ENCODE measurements at places on chromosomes 7 and 10.

DNA sequence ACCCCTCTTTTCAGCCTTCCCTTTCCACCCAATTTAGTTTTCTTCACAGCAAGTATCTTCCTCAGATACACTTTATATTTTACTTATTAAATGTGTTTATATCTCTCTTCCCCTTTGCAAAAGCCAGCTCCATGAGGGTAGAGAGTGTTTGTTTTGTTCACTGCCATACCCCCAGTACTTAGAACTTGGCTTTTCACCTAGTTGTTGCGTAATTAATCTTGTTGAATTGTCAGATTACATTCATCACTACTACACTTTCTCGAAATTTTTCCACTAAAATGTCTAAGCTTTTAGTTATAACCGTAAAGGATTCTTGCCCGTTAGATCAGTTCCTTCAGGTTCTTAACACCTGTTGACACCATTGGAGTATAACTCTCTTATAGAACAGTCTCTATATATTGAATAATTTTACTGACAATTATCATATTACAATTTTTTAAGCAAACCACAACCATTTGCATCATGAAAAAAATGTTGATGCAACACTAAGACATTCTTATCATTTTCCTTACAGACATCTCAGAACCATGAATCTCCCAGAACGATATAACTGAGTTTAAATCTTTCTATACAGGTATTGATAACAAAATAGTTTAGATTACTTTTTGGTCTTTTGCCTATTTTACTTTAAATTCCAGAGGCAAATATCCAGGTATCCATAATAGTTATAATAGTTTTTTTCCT, 29.9 kb downstream of the VWDE start:
- no peak for DNase-seq

DNA sequence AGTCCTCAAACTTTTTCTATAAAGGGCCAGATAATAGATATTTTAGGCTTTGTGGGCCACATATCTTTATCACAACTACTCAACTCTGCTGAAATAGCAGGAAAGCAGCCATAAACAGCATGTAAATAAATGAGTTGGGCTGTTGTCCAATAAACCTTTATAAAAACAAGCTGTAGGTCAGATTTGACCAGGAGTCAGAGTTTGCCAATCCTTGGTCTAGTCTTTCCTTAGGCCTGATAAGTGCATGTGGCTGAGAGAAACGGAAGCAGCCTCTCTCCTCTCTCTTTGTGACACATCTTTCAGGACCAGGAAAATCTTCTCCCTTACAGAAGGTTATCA, 724.5 kb downstream of the GRID1 start:
- DNase-seq: no peak

GRCh38 chr7:131629217-131629882, 72.9 kb upstream of the PODXL start:
- no peak for DNase-seq

- DNase-seq: peak; percentile 60
Measured at GRCh38 chr7:50664461-50664922, 99.3 kb upstream of the DDC start.

- no peak for DNase-seq
Measured at GRCh38 chr7:155423337-155424285, 34.3 kb upstream of the EN2 start.

- no peak for DNase-seq
Measured at GRCh38 chr10:105785721-105786120, 1144.6 kb downstream of the SORCS3 start.

DNA sequence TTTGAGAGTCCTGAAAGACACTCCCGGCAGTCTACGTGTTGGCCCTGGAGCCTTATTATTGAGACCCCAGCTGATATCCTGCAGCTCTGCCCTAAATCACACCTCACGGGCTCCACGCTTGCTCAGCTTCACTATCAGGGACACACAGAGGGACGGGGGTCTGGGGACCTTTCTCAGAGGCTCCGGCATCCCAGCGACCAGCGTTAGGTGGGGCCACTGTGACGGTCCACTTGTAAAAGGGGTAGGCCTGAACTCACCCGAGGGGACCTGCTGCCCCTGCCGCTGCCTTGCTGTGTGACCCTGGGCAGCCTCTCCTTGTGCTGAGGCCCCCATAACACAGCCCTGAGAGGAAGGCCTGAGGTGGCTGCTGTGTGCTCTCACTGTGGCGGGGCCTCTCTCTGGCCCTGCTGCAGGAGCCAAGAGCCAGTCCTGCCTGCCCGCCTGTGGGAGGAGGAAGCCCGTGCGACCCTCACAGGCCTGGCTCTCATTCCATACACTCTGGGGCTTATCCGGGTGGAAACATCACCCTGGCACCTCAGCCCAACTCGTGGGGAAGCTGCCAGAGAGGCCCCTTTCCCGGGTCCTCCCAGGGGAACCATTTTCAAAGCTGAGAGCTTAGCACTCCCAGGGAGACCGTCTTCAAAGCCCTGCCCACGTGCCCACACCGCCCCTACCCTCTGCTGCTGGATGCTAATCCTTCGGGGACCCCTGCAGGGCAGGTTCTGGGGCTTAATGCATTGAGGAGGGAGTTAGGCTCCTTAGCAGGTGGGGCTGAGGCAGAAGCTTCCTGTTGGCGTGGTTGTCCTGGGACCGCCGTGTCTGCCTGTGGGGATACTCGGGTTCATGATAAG, 21.7 kb downstream of the AQP1 start:
- DNase-seq: peak; percentile 20

DNA sequence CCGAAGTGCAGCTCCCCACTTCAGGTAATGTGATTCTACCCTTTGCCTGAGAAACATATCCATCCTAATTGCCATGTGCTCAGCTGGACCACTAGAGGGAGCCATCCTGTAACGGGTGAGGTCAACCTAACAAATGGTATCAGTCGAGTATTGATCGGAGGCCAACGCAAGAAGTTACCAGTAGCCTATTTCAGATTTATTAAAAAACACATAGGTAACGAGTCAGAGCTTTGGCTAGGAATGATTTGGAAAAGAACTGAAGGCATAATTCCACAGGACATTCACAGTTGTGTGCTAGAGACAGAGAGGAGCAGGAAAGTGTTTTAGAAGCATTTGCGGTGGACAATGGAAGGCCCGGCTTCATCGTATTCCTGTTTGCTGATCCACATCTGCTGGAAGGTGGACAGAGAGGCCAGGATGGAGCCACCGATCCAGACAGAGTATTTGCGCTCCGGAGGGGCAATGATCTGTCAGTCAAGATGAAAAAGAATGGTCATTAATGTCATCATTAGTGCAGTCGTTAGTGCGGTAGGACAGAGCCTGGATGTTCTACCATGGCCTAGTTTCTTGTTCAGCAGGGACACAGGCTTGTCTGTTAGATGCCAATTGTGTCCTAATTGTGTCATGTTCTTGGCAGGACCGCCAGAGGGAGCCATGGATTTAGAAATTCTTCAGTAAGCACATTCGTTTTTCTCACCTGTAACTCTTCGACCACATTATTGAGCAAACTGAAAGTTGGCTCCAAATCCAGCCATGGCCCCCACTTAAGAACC, 17.5 kb downstream of the ACTA2 start:
- DNase-seq: peak; percentile 35

DNA sequence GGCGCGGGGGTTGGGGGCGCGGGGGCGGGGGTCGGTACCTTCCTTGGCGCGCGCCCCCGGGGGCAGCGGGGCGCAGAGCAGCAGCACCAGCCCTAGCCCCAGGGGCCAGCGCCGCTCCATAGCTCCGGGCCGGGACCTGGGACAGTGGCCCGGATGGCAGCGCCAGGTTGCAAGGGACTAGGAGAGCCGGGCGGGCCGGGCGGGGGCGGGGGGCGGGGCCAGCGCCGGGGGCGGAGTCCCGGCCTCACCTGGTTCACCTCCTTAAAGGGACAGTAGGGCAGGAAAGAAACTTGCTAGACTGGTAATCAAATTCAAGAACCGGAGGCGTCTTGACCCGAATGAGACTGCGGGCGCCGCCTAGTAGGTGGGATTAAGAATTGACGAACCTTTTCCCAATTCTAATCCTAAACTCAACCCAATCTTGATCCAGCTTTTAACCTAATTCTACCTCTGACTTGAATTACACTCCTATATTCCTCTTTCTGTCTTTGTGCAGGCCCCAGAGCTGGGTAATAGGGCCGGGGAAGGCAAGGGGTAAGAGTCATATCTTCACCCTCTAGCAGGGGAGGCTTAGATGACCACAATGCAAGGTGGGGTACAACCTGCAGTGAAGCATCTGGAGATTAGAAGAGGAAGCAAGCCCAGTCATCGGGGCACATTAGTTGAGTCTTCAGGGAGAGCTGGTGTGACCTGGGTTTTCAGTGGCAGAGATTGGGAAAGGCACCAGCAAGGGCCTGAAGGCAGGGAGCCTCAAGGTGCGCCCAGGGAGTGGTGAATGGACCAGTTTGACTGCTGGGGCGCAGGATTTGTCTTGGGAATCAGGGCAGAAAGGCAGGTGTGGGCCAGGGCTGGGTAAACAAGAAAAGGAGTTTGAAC, at the start of gene EPHA1:
Gene EPHA1, minus strand, starts transcription at position 171 of the 876 bp plus-strand sequence. Its CDS starts 51 bp downstream, at position 120.
- no peak for DNase-seq

DNA sequence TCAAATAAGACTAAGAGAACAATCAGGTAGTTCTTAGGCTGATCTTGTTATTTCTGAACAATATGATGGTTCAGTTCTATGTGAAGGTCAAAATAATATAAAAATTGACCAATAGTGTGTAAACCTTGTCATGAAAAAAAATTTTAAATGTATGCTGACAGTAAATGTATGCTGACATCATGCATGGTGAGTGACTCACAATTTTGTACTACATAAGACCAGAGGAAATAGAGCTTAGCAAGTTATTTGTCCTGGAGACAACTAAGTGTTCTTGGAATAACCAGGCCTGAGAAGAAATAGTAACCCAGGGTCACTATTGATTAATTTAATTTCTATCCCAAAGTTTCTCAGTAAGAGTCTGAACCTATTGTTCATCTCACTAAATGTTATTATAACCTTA, 182.2 kb upstream of the PCDH15 start:
- no peak for DNase-seq

DNA sequence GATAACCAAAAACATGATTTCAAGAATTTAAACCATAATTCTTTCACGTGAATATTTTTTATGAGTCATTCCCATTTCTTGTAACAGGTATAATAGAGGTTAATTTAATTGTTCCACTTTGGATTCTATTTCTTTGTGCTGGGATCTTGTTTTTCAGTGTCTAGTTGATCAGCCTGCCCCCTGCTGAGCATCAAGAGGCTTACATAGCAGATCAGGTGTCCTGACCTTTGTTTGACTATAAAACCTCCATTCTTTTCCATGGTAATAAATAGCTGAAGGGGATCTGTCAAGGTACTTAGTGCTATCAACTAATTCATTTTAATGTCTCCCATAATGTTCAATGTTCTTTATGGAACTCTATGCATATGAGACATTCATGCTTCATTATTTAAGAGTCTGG, 4.9 kb downstream of the COL17A1 start:
- DNase-seq: no peak

- DNase-seq: no peak
Measured at GRCh38 chr10:78178940-78179339, 145.3 kb downstream of the RPS24 start.

DNA sequence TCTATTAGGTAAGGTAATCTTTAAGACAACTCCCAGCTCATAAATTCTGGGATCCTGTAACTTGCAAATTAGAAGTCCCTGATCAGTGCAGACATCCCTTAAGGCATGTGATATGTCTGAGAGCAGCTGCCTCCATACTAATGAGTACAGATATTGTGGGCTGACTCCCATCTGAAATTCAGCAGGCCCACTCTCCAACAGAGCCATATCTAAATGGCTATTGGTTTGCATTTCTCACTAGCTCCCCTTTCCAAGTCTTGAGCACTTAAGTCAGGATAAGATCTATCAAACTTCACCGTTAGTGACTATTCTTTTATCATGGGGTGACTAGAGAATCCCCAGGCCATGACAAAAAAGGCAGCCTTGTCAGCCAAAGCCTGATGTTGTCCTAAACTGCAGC, 785.4 kb downstream of the IPMK start:
- DNase-seq: no peak

- no peak for DNase-seq
Measured at GRCh38 chr10:123068087-123068853, 59.5 kb downstream of the ACADSB start.

DNA sequence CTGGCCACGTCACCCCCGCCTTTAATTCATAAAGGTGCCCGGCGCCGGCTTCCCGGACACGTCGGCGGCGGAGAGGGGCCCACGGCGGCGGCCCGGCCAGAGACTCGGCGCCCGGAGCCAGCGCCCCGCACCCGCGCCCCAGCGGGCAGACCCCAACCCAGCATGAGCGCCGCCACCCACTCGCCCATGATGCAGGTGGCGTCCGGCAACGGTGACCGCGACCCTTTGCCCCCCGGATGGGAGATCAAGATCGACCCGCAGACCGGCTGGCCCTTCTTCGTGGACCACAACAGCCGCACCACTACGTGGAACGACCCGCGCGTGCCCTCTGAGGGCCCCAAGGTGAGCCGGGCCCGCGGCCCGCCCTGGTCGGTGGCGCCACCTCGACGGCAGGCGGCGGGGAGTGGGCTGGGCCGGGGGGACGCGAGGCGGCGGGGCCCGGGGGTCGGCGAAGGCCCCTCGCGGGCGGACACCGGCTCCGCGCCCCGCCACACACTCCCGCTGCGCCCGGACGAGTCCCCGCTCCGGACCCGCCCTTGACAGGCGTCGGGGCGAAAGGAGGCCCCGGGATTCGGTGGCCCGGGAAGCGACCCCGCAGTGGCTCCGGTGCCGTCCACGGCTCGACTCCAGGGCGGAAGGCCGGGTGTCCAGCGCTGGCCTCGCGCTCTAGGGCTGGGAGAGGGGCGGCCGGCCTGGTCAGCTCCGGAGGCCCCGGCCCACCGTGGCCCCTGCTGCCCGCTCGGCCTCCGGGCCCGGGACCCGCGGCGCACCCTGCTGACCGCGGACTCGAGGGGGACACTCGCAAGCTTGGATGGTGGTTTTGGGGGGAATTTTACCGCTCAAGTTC, 557 bp downstream of the BAG3 start:
- peak; percentile 52 for DNase-seq

DNA sequence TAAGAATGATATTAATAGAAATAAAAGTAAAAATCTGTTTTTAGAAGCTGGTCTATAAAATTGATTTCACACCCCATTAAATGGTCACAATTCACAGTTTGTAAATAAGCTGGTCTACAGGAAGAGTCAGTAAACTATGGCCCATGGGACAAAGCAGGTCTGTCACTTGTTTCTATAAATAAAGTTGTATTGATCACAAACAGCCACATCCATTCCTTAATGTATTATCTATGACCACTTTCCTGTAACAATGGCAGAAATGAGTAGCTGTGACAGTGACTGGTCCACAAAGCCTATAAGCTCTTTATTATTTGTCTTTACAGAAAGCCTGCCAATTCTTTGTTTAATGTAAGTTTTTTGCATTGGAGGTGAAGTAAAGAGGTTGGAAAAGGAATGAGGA, 114.5 kb downstream of the SEMA3E start:
- no peak for DNase-seq

DNA sequence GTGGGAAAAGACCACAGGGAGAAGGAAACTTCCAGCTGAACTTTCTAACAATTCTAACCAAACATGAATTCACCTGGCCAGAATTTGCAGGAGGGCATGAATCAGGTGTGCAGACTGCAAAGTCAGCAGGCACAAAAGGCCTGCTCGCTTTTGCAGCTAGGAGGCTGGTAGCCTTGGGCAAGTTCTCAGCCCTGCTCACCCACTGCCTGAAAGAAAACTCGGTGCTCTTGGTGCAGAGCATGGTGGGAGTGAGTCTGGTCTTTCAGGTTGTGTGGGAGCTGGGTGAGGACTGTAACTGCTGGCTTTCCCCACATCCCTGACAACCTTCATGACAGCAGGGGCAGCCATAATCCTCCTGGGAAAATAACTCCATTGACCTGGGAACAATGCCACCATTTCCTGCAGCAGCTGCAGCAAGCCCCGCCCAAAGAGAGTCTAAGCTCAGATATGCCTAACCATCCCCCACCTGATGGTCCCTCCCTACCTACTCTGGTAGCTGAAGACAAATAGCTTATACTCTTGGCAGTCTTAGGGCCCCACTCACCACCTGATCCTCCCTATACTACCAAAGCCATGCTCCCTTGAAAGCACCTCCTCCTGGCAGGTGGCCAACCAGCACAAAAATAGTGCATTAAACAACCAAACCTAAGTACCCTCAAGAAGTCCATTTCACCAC, 31.6 kb downstream of the ZNF117 start:
- DNase-seq: no peak

Measured in GM13976 (cell line).